ENCODE measurements at places on chromosomes 5 and 9. TPM values are rescaled to one million over a fixed set of nuclear protein-coding genes. Genes with fewer than 3 reads are reported as not detected.

Gene TSSK1B
- not detected for total RNA-seq

Gene FAT2
- total RNA-seq: not detected

Gene PAEP
- total RNA-seq: not detected

Gene SPAG8
- total RNA-seq: 1.7 TPM

Gene SPATA31C1
- total RNA-seq: not detected

Gene GABBR2
- total RNA-seq: 1.3 TPM

Gene MZB1
- 0.57 TPM for total RNA-seq

Gene TRAF1
- 3.0 TPM for total RNA-seq

Gene FBP2
- total RNA-seq: not detected

Gene LURAP1L
- 0.24 TPM for total RNA-seq

Gene ADAMTSL1
- total RNA-seq: 0.68 TPM

Gene PCDHB9
- 3.2 TPM for total RNA-seq

Gene NRG2
- 4.9 TPM for total RNA-seq

Gene PLEKHG4B
- 22.8 TPM for total RNA-seq

Gene CA9
- total RNA-seq: 1.8 TPM

Gene EGFLAM
- total RNA-seq: 2.0 TPM

Gene PLAC8L1
- not detected for total RNA-seq

Gene BTNL8
- total RNA-seq: not detected

All from endodermal cell (in vitro differentiated cells).